ENCODE measurements at places on chromosomes 5 and 9.

- DNase-seq: no peak
Observed at GRCh38 chr9:14462950-14463349, 149.0 kb upstream of the NFIB start.

DNA sequence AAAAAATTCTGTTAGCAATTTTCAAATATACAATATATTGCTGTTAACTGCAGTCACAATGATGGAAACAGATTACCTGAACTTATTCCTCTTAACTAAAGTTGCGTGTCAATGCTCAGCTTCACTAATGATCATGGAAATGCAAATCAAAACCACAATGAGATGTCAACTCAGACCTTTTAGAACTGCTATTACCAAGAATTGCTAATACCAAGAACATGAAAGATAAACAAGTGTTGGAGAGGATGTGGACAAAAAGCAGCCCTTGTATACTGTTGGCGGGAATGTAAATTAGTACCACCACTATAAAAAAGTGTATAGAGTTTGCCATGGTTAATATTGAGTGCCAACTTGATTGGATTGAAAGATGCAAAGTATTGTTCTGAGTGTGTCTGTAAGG lies 1409.7 kb upstream of the CDH18 start:
- DNase-seq: no peak

- no peak for DNase-seq
Observed at GRCh38 chr9:1514776-1515363, 464.7 kb downstream of the DMRT2 start.

DNA sequence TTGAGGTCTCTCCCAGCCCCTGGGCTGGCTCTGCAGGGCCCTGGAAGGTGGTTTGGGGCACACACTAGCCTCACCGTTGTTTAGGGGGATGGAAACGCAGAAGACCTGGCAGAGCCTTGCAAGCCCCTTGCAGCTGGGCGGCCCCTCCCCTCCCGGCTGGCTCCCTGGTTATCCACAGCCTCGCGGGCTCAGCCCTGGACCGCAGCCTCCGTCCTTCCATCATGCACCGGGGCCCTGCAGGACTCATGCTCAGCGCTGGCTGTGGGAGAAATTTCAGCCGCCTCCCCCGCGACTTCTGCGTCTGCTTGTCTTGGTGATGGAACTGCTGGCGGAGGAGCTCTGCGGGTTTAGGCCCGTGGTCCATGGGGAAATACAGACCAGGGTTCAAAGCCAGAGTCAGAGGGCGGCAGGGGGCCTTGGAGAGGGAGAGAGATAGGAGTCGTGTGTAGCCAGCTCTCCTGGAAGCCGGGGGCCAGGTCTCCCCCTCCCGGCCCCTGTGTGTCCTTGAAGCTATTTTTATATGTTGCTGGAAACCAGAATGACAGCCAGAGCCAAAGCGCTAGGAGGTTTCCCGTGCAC lies 75.8 kb upstream of the IER5L start:
- DNase-seq: no peak

GRCh38 chr5:157306081-157306480 lies 40.2 kb downstream of the CYFIP2 start:
- DNase-seq: no peak

DNA sequence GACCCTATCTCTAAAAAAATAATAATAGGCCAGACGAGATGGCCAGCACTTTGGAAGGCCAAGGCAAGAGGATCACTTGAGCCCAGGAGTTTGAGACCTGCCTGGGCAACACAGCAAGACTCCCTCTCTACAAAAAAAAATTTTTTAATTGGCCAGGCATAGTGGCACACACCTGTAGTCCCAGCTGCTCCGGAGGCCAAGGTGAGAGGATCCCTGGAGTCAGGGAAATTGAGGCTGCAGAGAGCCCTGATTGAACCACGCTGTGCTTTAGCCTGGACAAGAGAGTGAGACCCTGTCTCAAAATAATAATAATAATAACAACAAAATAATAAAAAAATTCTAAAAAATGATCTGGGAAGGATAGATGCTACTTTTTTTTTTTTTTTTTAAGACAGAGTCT lies 1.1 kb upstream of the DYNC2I2 start:
- no peak for DNase-seq

GRCh38 chr9:135991771-135992170 lies 30.6 kb upstream of the UBAC1 start:
- no peak for DNase-seq

- DNase-seq: no peak
Observed at GRCh38 chr5:11547730-11548129, 356.5 kb downstream of the CTNND2 start.

DNA sequence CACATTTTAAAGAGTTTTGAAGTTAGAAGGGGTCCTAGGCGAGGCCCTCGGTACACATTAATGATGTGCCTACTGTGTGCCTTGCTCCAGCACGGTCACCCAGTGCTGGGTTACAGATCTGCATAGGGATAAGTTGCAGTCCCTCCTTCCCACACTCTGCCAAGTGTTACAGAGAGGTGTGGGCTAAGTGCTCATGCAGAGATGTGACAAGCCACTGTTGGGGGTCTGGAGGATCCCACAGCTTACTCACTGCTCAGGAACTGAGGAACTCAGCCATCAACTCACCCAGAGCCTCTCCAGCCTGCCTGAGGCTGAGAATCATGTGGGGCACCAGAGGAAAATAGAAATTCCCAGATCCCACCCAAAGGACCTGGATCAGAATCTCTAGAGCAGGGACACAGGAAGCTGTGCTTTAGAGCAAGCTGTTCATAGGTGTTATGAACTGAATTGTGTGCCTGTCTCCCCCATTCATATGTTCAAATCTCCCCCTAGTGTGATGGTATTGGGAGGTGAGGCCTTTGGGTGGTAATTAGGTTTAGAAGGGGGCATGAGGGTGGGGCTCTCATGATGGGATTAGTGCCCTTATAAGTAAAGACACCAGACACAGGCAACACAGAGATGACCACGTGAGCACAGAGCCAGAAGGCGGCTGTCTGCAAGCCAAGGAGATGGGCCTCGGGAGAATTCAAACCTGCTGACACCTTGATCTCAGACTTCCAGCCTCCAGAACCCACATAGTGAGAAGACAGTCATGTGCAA lies 164.1 kb downstream of the HSD17B3 start:
- DNase-seq: no peak

GRCh38 chr5:150567031-150567717 lies 59.2 kb downstream of the NDST1 start:
- DNase-seq: no peak

DNA sequence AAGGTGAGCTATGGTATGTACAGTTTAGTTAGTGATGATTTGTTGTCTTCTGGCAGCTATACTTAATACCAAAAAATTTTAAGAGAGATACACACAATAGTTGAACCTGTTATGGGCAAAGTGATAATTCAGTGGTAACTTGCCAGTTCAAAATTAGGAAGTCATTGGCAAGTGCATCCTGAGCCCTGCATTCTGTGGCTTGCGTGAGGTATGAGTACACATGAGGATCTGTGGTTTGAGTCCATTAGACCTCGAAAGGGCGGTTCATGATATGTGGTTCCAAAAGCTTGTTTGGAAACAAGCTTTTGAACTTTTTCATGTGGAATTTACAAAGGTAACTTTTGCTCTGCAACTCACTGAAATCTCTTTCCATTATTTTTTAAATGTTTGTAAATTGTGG lies 47.0 kb downstream of the GPR21 start:
- DNase-seq: no peak

GRCh38 chr5:64417390-64417789 lies 88.4 kb upstream of the RGS7BP start:
- DNase-seq: no peak

GRCh38 chr5:174197929-174198328 lies 152.4 kb downstream of the NSG2 start:
- no peak for DNase-seq

DNA sequence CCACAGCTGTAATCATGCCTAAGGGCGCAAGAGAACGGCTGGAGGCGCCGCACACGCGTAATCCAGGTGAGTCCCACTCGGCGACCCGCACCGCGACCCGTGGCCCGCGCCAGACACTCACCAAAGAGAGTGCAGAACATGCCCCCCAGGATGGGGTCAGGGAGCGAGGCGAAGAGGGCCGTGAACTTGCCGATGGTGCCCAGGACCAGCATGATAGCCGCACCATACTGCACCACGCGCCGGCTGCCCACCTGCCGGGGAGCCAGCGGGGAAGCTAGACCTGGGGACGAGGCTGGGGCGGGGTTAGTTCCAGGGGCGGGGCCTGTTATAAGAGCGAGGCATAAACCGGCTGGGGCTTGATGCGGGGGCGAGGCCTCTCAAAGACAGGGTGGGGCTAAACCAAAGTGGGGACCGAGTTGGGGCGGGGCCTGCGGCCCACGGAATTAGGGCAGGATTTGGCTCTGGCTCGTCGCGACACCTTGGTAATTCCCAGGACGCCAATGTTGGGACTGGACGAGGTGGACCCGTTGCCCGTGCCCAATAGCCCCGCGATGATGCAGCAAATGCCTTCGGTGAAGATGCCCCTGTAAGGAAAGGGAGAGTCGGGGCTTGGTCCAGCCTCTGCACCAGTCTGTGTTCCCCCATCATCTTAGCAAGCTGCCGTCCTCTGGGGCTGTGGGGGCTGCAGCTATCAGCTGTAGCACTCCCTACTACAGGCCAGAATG lies 4.8 kb downstream of the SLC23A1 start:
- no peak for DNase-seq

- DNase-seq: no peak
Observed at GRCh38 chr9:89179895-89180734, 1.5 kb upstream of the SHC3 start.

DNA sequence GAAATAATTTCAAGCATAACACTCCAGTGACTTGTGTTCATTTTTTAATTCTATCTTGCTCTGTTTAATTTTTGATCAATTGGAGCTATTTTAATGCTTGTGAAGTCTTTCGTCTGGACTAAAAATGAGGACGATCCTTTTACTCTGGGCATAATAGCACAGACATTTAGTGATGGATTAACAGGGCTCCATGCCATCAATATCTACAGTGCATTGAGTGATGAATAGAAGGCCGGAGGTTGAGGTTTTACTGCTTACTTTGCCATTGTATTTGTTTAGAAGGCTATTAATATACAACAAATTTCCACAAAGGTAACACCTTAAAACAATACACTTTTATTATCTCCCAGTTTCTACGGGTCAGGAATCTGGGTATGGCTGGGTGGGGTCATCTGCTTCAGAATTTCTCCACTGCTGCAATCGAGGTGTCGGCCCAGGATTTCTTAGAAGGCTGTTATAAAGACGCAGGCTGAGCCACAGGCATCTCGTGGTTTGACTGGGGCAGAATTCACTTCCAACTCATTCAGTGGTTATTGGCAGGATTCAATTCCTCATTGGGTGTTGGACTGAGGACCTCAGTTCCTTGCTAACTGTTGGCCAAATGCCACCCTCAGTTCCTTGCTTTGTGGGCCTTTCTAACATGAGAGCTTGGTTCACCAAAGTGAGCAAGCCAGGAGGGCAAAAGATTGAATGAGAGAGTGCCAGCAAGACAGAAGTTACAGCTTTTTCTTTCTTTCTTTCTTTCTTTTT lies 265.4 kb upstream of the VLDLR start:
- no peak for DNase-seq

- DNase-seq: no peak
Observed at GRCh38 chr9:133526721-133527321, 2.1 kb upstream of the MYMK start.

DNA sequence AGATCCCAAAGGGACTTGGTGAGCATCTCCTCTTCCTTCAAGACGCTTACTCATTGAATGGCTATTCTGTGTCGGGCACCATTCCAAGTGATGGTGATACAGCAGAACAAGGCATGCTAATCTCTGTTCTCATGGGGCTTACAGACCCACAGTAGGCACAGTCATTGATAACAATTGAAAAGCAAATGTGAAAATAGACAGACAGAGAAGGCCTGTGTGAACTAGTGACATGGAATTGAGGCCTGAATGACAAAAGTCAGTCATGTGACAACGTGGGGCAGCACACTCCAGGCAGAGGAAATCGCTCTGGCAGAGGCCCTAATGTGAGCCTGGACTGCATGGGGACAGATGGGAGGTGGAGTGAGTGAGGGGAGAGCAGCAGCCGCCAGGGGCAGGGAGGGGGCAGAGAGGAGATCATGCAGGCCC lies 70.7 kb upstream of the CPLX2 start:
- no peak for DNase-seq

GRCh38 chr5:67774786-67775185 lies 440.8 kb upstream of the PIK3R1 start:
- no peak for DNase-seq

GRCh38 chr5:154611341-154611767 lies 133.3 kb upstream of the HAND1 start:
- DNase-seq: no peak

- no peak for DNase-seq
Observed at GRCh38 chr5:44532981-44533380, 143.8 kb upstream of the FGF10 start.

DNA sequence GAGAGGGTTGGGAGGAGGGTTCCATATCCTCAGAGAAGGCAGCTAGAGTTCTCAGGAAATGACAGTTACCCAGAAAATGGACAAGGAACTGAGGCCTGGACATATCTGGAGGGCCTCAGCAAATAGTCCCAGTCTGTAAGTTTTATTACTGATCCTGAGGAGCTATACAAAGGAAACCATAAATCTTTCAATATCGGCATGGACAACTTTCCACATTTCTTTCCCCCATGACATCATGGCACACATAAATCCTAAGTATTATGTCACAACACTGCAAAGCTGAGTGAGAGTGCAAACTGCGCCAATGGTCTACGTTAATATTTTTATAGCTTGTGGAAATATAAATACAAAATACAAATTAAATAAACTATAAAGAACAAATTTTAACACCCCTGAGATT lies 1356.2 kb upstream of the C9orf72 start:
- DNase-seq: no peak

- DNase-seq: no peak
Observed at GRCh38 chr9:82082563-82082962, 94.0 kb downstream of the SPATA31D1 start.

DNA sequence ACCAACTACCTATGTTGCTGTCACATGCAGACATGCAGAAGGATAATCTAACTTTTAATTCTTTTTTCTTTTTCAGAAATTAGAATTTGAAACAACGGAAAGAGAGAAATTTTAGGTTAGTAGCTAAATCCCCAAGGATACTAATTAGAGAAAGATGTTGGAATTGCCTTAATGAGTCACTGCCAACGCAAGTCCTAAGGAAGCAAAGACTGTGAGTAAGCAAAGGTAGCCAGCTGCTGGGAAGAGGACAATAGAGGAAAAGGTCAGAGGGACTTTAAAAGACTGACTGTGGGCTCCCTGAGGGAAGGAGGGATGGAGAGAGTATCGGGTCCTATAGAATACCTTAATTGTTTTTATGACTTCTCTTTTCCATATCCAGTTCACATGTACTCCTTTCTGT lies 461.9 kb upstream of the PAPPA start:
- no peak for DNase-seq

- no peak for DNase-seq
Observed at GRCh38 chr9:3862561-3862960, 336.8 kb upstream of the RFX3 start.

DNA sequence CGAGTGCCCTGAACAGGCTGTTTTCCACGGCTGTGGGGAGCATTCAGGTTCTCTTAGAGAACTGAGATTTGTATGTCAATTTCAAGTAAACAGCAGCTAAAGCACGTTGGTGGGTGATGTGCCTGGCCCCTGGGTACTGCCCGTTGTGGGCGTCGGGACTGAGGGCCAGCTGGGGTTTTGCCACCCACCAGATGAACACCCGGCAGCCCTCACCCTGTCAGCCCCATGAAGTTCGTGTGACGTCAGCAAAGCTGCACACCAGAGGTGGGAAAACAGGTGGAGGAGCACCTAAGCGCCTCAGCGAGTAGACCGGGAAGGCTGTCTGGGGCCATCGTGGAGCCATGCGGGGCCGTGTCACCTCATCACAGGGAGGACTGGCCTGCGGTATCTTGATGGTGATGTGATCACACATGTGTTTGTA lies 9.2 kb downstream of the CEP72 start:
- no peak for DNase-seq
